ENCODE measurements at places on chromosomes 5 and 9.

DNA sequence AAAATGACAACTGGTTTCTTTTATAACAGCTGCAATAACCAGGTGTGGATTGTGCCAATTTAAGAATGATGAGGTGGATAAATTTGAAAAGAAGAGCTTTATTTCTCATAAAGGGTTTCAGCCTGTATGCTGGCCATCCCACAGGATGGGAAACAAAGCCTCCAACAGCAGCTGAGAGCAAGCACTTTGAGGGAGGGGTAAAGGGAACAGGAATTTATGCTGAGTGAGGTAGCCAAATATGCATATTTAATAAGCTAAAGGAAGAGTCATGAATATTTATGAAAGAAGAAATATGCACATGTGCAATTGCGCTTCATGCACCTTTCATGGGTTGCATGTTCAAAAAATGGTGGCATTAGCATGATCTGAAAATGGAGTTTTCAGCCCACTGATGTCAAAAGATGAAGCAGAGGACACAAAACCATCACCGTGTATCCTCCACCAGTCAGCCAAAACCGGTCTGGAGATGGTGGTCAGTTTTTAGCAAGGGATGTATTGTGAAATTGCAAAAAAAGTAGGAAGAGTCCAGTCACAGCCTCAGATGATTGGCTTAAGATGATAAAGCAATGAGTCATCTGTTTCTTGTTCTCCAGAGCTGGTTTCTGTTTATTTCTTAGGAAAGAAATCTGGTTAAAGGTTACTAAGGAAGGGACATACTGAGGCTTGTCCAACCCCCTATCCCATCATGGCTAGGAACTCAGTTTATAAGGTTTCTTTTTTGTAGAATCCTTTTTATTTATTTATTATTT, 47.9 kb downstream of the DEPDC1B start:
- DNase-seq = no peak

GRCh38 chr9:38527503-38527902, 92.9 kb downstream of the ANKRD18A start:
- no peak for DNase-seq

DNA sequence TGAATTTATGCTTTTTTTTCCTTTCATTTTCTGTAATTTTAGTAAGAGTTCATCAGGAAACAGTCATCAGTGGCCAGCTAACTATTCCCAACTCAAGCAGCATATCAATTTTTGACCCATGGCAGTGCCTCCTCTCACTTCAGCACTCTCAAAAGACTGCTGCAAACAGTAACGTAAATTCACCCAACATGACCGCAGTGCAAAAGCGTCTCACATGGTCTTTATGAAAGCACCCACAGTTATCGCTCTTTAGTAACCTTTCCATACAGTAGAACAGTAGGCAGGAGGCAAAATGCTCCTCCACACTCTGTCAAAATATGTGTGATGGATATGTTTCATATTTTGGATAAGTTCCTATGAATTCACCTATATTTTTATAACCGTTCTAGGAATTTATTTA, 48.6 kb downstream of the PARP8 start:
- no peak for DNase-seq

GRCh38 chr5:60779466-60779865, 64.6 kb downstream of the ELOVL7 start:
- no peak for DNase-seq

- no peak for DNase-seq
Observed at GRCh38 chr5:122704247-122705036, 70.4 kb upstream of the SNX2 start.

DNA sequence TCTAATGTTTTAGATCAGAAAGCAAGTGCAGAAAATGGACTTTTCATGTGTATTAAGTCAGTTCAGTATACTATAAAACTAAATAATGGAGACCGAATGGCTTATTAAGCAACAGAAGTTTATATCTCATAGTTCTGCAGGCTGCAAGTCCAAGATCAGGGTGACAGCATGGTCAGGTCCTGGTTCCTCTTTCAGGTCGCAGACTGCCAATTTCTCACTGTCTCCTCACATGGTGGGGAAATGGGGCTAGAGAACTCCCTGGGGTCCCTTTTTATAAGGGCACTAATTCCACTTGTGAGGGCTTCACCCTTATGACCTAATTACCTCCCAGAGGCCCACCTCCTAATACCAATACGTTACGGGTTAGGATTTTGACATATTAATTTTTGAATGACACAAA, 48.7 kb downstream of the RICTOR start:
- no peak for DNase-seq

GRCh38 chr9:126669108-126669507, 55.4 kb downstream of the LMX1B start:
- DNase-seq = no peak

- no peak for DNase-seq
Observed at GRCh38 chr9:89400403-89401116, 82.3 kb downstream of the SECISBP2 start.
